HS-5 (cell line): ENCODE measurements at places on chromosomes 7 and 10.
A peak's percentile ranks its signal among the peaks of the same experiment; 100 is the strongest.

- DNase-seq: no peak
These were observed 106.2 kb downstream of the PLXDC2 start for GRCh38 chr10:19922236-19922963.

- no peak for DNase-seq
These were observed 217.6 kb downstream of the PCLO start for GRCh38 chr7:82945056-82945455.

DNA sequence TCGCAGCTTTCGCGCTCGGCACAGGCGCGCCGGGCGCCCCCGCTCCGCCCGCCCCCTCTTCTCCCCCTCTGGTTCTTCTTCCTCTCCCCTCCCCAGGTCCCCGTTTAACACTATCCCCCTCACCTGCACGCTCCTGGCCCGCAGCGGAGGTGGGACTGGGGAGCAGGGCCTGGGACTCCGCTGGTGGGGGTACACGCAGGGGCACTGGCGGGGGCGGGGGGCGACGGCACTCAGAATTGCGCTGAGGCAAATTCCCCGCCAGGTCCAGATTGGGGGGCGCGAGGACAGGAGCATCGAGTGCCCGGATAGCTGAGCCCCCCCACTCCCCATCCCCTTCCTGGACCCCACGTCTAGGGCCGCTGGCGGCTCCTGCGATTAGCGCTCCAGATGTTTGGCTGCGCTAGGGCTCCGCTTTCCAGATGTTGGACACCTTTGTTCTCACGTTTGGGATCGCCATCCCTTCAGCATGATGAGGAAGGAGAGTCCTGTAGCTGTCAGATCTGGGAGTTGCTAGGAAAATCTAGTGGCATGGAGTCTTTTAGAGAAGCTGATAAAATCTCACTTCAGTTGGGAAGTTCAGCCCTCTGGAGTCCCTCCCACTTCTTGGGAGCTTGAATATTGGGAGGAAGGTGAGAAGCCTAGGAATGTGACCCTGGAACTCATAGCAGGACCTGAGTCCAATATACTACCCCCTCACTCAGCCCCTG lies 31.4 kb upstream of the PAX2 start:
- DNase-seq: no peak

DNA sequence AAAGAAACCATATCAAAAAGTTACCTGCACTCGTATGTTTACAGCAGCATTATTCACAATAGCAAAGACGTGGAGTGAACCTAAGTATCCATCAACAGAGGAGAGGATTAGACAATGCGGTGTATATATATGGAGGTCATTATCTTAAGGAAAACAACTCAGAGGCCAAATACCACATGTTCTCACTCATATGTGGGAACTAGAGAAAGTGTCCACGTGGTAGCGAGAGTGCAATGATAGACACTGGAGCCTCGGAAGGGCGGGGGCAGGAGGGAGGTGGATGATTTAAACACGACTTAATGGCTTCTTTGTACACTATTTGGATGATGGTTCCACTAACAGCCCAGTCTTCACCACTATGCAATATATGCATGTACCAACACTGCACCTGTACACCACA lies 40.1 kb upstream of the RNF32 start:
- no peak for DNase-seq

DNA sequence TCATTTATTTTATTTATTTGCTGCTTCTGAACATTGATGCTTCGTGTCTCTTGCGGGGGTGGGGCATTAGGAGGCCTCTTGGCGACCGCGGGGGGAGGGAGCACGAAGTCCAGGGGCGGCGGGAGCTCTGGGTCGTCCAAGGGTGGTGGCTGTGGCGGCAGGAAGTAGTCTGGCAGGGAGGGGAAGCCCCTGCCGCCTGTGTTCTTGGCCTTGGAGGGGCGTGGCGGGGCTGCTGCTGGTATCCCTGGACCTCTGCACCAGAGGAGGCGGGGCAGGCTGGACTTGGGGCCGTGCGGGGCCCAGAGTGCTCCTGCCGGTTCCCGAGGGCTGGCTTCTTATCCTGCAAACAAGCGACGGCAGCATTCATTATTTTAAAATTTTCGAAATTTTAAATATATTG lies 70.5 kb upstream of the ABI1 start:
- no peak for DNase-seq

DNA sequence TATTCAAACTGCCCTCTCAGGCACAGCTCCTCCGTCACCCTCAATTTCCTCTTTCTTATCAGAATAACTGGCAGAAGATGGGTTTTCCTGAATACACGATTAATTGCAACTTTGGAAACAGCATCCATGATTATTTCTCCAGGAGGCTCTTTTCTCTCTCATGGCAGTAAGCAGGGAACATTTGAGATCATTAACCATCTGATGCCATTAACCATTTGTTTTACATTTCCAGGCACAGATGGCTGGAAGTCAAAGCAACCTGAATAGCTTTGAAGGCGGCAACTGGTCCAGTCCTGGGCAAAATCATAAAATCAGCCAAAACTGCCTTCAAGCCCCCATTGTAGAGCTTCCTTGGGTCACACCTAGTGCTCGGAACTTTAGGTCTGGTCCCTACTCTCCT lies 289.5 kb upstream of the AOAH start:
- no peak for DNase-seq

GRCh38 chr7:105800442-105800841 lies 76.0 kb downstream of the ATXN7L1 start:
- no peak for DNase-seq

DNA sequence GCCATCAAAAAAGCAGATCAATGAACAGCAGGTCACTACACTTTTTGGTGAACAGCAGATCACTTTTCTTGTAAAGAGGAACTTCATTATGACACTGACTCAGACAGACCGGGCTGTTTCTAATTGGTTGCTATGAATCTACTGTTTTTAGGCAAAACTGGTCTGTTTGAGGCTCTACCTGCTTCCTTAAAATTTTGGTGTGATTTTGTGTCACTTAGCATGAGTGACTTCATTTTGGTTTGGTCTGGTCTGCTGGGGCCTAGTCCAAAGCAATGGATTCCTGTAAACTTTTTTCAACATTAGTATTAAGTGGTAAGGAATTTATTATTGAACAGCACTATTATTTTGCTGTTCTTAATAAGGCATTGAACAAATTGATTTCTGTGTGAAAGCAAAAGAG lies 41.8 kb upstream of the C10orf71 start:
- DNase-seq: no peak

DNA sequence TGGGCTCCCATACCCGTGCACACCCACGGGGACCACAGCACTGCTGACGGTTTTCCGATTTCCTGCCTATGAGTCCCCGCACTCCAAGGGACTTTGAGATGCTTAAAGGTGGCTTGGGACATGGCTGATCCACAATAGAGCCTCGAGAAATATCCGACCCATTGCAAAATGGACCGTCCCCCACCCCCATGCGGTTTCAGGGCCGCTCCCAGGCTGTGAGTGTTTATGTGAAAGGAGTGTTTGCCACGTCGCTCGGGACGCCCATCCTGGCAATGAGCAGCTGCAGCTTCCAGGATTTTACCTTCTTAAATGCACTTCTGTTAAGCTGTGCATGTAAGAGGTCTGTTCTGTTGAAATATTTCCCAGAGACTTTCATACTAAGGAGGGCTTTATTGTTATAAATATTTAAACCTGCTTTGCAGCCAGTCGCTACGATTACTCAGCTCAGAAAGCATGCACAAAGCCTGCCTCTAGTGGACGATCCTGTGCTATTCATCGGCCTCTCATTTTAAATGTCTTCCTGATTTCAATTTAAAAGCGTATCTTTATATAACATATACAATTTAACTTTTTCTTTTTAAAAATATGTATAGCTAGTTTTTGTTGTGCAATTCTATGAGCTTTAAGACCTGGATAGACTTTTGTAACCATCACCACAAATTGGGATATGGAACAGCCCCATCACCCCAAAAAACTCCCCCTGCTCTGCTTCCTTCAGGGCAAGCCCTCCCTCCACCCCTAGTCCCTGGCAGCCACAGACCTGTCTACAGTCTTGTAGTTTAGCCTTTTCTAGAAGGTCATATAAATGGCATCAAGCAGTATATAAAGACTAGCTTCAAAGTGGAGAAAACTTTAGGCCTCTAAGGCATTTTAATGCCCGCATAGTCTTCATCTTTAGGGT lies 418.3 kb downstream of the PAXIP1 start:
- DNase-seq: no peak

- no peak for DNase-seq
These were observed 61.0 kb downstream of the RASGEF1A start for GRCh38 chr10:43205681-43206390.

DNA sequence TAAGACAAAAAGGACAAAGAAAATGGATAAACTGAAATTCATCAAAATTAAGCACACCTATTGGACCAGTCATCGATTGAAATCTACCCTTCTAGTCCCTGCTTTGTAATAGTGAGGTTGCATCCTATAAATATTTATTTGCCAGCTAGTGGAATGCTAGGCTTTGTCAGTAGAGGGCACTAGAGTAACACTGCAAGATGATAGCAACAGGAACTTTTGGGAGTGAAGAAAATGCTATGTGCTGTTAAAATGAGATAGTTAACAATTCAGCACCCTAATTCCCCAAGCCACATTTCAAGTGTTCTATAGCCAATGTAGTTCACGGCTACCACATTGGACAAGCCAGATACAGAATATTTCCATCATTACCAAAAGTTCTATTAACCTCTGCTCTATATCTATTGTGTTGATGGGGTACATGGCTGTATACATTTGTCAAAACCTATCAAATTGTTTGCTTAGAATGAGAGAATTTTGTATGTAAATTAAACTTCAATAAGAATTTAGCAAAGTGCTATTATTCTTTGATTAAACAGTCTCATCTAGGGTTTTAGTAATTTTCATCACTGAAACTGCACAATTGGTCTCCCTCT lies 69.8 kb downstream of the LSMEM1 start:
- DNase-seq: peak; percentile 32

- no peak for DNase-seq
These were observed 78.3 kb upstream of the AOAH start for GRCh38 chr7:36802459-36803135.

- DNase-seq: no peak
These were observed 7.2 kb upstream of the CNOT4 start for GRCh38 chr7:135517060-135517459.
